Karpas-422 (cell line): ENCODE measurements at places on chromosomes 5 and 9.

DNA sequence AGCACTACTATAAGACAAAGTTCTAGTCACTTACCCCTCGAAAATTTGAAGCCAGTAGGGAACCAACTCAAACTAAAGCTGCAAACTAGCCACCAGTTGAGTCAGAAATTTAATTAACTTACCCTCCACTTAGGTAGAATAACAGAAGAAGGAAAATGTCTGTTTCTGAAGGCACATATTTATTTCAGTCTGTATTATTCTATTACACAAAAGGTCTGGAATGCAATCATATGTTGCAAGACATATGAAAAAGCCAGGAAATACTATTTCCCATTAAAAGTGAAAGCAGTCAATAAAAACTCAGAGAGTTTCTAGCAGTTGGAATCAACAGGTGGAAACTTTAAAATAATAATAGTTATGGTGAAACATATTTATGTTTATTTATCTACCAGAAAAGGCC lies 79.2 kb upstream of the SLCO4C1 start:
- no peak for DNase-seq

DNA sequence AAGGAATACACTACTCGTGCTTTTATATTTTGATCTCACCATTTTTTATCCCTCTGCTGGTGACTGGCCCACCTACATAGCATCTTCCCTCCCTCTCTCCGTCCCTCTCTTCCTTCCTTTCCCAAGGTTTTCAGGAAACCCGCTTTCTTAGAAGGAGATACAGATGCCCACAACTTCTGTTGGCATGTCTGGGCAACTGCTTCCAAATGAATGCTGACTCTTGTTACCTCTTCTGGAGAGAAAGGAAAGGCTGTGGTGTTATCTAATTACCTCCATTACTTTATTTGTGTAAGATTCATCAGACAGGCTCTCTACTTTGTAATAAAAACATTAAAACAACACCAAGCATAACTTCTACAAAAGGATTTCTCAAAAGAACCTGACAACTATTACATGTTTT lies 20.2 kb downstream of the FANCC start:
- no peak for DNase-seq

DNA sequence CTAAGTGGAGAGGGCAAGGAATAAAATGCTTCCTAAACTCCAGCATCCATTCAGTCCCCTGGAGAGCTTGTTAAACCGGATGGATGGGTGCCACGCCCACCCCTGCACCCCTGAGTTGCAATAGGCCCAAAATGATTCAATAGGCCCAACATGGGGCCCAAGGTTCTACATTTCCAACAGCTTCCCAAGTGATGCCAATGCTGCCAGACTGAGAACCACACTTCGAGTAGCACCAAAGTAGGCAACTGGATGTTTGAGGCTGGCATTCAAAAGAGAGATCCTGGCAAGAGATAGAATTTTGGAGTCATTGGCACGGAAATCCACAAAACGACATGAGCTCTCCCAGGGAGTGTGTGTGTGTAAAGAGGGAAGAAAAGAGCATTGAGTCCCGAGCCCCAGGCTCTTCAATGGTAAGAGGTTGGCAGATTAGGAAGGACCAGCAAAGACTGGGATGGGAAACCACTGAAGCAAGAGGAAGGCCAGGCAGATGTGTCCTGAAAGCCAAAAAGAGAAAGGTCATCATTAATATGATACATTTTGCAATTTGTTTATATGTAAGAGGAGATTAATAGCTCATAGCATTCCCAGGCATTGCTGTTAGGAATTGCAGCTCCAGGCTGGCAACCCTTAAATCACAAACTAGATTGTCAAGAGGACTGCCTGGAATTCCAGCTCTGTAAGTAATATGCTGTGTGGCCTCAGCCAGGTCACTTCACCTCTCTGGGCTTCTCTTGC lies 130.6 kb downstream of the KCNIP1 start:
- no peak for DNase-seq

DNA sequence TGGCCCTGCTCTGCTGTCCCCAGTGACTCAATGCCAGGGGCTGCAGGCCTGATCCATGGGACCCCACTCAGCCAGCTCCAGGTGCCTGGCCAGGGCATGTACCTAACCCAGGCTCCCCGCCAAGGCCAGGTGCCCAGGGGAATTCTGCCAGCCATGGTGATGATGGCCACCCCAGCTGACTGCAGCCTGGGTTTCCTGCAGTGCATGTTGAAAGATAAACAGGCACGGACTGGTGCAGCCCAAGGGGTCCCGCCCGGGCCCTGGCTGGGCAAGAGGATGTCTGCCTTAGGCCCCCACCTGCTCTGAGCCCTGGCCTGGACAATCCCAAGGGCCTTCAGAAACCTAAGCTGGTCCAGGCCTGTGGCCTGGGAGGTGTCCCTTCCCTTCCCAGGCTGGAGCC lies 1.2 kb downstream of the ABCA2 start:
- no peak for DNase-seq

GRCh38 chr5:94402096-94402495 lies 216.3 kb downstream of the KIAA0825 start:
- DNase-seq = no peak

GRCh38 chr9:116133163-116133562 lies 20.4 kb upstream of the PAPPA start:
- DNase-seq = no peak

DNA sequence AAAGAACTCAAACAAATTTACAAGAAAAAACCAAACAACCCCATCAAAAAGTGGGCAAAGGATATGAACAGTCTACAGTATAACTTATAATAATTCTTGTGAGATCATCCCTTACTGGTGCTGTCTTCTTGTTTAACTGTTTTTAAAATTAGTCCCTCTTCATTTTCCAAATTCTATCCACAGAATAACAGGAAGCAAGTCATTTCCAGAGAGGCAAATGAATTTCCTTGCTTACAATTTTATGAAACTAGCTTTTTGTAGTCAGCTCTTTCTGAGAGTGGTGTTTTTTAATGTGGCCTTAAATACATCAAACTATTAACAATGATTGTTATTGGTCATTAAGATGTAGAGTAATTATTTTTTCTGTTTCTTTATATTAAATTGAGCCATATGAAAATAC lies 40.6 kb downstream of the FAM174A start:
- DNase-seq = no peak

DNA sequence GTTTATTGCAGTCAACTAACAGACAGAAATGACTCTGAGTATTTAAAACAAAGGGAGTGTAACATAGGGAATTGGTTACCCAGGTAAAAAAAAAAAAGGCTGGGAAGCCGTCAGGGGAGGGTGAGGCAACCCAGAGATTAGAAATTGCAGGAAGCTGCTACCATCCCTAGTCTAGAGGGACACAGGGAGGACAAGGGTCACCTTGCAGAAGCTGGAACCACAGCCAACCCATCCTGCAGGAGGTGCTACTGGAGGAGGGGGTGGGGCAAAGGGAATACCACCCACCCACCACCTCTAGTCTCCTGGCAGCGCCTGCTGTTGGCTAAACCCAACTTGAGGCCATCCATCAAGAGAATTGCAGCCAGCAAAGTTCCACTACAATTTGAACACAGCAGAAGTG lies 6.5 kb downstream of the CAST start:
- DNase-seq = no peak
